Activated T-helper 17 cell treated with anti-CD3 and anti-CD28 coated beads, Interleukin-2, amount 50 U/mL, for 72 hours (primary cell): ENCODE measurements at places on chromosomes 7 and 10. TPM values are rescaled to one million over a fixed set of nuclear protein-coding genes. Genes with fewer than 3 reads are reported as not detected.
A peak's percentile ranks its signal among the peaks of the same experiment; 100 is the strongest.

ITPRID1 gene
- total RNA-seq: not detected

PLEKHS1 gene
- total RNA-seq: not detected

DNA sequence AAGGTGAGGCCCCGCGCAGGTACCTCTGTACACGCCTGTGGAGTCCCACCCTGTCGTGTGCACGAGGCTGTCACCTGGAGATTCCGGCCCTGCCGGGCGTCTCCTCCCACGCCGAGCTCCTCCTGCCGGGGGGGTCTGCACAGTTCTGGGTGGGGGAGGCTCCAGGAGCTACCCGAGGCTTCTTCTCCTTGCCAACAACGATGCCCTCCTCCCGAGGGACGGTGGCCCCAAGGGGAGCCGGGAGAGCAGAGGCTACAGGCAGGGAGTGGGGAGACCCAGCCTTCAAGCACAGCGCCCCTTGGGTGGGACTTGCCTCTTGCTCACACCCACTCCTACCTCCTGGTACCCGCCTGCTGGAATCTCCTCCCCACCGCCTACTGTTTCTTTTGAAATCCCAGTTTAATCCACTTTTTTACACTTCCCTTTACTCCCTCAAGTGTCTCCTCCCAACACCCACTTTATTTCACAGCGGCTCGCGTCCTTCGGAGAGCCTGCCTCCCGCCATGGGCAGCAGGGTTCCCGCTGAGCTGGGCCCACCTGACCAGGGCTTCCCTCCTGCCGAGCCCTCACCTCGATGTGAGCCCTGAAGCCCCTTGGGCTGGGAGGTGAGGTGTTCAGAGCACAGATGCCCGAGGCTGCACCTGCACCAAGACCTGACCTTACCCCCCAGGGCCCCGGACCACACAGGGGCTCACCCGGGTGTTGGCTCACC lies 338.1 kb downstream of the DNAJB6 start:
- no peak for ATAC-seq

- ATAC-seq: peak; percentile 59
Measured at GRCh38 chr10:50511492-50512213, 112.1 kb downstream of the SGMS1 start.

DNA sequence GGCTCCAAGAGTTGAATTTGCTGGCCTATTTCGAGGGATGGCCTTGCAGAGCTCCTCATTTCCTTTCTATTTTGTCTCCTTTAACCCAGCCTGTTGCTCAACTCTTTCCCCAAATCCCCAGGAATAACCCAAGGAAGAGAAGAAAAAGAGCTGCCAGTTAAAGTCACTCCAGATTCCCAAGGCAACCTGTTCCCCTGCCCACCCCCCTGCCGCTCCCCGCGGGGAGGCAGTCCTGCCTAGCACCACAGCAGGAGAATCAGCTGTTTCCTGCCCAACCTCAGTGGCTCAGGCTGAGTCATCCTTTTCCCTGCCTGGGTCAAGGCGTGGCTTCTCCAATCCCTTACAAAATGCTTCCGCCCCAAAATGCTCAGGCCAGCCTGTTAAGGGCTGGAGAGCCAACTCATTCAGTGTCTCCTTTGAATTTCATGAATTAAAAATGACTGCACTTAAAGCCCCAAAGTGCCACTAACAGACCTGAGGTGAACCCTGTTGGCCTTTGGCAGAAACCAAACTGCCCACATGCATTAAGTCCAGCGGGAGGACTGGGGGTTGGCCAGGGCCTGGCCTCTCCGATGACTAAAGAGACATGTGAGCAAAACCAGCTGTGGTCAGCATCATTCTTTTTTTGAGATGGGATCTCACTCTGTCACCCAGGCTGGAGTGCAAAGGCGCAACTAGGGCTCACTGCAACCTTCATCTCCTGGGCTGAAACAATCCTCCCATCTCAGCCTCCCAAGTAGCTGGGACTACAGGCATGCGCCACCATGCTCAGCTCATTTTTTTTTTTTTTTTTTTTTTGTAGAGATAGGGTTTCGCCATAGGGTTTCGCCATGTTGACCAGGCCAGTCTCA lies 83.2 kb upstream of the KIF5B start:
- peak; percentile 79 for ATAC-seq

- no peak for ATAC-seq
Measured at GRCh38 chr7:82701949-82702348, 258.4 kb upstream of the CACNA2D1 start.

DNA sequence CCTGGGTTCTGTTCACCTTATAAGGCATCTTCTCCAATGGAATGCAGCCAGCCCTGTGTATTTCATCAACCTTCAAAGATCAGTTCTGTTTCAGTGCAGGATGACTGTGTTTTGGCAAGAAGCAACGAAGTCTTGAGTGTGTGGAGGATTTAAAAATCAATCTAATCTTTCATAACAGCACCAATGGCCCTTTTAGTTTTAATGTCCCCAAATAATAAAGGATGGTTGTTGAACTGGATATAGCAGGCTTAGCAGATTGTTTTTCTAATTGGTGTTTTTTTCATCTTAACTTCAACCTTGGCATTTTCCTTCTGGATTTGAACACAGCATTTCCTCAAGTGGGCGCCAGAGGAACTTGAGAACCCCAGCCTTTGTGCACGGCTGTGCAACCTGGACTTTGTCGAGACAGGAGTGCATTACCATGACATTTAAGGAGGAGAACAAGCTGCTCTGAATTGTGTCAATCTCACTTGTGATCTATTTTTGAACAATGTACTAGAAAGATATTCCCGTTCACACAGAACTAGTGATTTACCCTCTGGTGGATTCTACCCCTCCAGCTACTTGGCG lies 313.3 kb upstream of the AKR1E2 start:
- ATAC-seq: no peak

DNA sequence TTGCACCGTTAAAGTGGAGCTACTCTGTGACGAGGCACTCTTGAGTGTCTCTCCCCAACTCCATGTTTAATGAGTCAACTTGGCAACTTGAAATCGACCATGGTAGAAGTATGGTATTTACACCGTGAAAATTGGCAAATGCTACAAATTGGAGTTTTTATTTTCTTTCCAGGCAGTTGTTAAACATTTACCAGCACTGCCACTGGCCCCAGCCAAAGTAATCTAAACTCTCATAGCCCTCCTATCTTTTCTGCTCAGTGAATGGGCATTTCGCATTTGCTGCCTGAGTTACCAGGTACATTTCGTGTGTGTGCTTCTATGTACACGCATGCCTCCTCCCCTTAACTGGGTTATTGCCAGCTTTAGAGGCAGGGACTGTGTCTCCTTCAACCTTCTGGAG lies 83.3 kb downstream of the NHLRC2 start:
- no peak for ATAC-seq

DNA sequence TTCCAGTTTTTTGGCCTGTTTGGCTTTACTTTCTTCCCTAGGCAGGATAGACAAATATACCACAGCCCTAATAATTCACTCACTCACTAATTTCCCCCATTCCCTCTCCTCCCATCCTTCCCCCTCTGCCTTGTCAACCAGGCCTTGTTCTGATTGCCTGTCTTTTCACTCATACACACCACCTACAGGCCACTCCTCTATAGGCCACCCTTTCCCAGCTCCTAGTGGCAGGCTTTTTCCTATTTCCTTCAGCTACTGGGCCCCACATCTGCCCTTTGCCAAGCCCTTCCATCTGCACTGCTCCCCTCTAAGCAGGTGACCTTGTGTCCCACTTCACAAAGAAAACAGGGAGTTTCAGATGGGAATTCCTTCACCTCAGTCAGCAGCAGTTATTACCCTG lies 59.8 kb upstream of the MSRB2 start:
- no peak for ATAC-seq

DNA sequence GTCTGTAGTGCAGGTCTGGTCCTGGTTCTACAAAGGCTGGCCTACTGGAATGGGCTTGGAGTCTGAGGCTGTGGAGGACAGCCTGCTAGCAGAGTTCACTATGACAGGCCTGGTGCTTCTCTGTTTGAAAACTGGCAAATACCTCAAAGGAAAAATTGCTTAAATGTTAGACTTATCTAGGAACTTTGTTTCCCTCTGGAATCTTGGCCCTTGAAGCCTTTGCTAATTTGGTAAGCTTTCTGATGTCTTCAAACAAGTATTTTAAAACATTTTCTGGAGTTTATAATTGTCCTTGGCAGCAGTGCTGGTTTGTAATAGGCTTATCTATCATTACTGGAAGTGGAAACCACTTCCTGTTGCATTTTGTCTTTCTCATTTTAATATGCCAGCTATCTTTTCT lies 139.7 kb downstream of the TMEM26 start:
- no peak for ATAC-seq

DNA sequence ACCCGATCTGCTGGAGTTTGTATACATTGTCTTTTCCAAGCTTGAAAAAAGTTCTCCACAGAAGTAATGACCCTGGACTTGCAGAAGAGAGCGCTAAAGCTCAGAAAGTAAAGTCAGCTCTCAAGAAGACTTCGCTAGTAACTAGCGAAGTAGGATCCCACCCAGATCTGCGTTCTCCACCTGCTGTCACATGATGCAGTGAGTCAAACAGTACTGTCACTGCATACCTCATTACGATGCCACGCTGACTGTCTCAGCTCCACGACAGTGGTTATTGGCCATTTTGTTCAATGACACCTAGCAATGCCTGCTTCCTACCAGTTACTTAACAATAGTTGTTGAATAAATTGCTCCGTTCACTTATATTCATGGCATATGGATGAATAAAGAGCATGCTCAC lies 29.7 kb upstream of the SEC61G start:
- ATAC-seq: peak; percentile 98

- ATAC-seq: no peak
Measured at GRCh38 chr10:125547010-125547650, 135.8 kb downstream of the TEX36 start.

- ATAC-seq: no peak
Measured at GRCh38 chr7:103130901-103131624, 17.8 kb downstream of the NAPEPLD start.

DNA sequence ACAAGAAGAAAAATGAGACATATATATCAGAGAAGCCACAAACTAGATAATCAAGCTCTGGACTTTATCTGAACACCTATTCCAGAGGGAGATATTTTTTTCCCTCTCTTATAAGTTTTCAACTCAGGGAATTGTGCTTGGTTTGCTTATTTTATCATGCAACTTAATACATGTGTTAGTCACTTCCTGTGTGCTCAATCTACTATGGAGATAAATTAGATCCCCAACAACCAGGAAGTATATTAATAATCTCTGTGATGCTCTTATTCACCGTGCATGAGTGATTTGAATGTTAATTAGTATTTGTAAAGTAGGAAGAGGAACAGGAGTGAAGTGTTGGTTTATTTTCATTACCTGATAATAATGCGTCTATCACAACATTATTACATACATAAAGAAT lies 38.8 kb upstream of the ZNF365 start:
- ATAC-seq: no peak

DNA sequence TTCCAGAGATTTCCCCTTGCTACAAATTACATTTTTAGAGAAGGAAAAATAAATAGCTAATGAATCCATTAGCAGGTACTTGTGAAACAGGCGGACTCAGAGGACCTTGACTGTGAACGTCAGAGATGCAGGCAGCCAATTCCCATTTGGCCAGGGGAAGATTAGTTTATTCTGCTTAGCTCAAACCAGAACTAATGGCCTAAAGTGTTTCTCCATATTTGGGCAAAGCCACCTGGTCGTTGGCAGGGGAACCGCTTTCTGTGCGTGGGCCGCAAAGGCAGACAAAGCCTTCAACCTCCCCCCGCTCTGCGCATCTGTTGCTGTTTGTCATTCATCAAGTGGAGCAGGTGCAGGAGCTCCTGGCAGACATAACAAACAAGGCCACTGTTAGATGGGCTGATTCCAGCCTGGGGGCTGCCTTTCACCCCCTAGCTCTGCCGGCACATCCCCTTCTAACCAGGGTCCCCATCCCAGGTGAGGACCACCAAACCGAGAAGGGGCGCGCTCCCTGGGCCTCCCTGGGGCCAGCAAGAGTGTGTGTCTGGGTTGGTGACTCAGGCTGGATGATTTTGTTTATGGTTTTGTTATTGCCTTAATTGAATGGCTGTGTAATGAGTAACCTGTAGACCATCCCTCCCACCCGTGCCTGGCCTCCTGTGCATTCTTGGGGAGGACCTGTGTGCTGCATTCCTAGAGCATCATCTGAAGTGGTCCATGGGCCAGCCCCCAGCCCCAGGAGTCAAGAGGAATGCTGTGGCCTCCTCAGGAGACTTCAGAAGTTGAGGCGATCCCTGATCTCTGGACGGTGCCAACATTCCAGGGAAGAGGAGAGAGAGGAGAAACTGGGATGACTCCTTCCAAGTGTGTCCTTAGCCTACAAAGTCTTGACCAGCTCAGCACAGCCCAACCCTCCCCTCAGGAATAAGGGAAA lies 14.5 kb upstream of the CPA1 start:
- ATAC-seq: peak; percentile 38

DNA sequence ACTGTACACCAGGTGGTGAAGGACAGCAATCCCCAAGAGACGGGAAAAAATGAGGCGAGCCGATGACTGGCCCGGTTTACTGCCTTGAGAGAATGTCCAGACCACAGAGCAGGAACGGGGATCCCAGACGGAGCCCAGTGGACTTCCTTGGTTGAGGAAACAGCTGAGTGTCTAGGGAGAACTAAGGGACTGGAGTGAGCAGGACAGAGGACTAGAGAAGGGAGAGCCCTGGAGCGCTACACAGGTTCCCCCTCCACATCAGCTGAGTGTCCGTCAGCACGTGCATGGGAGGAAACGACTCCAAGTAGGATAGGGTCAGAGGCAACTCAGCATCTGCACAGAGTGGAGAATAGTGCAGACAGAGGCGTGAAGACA lies 7.1 kb upstream of the WDR86 start:
- no peak for ATAC-seq

DNA sequence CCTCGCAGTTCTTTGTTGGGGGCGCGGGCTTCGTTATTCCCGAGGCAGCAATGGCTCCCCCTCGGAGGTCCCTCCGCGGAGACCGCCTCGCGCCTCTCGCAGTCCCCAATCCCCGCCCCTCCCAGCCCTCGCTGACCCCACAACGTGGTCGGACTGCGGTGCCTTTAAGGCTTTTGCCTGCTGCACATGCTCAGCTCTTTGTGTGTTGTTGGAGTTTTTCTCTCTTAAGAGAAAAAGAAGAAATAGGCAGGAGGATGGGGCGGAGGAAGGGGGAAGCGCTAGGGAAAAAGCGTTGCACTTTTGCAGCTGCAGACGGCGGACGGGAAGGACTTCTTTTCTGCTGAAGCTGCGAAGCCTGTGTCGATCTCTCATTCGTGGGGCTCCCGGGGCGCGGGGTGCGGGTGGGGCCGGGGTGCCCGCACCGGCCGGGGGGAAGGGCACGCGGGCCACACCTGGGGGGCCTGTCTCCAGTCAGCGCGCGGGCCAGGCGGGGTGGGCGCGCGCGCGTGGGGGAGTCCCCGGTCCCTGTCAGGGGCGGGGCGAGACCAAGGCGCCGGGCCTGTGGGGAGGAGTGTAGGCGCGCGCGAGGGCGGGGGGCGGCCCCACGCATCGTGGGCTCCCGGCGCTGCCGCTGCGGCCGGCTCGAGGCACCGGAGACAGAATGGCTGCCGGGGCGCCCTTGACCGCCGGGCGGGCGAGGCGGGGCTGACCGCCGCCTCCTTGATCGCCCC lies 445 bp upstream of the ATRNL1 start:
- peak; percentile 72 for ATAC-seq
